ENCODE measurements at places on chromosomes 6 and 20. TPM values are rescaled to one million over a fixed set of nuclear protein-coding genes. Genes with fewer than 3 reads are reported as not detected.

The PI16 gene
- 79.3 TPM for polyA plus RNA-seq

The HSPA1A gene
- 90.4 TPM for polyA plus RNA-seq

The WFDC5 gene
- polyA plus RNA-seq: 2.1 TPM

The RFX6 gene
- 0.99 TPM for polyA plus RNA-seq

The CPXM1 gene
- polyA plus RNA-seq: 25.2 TPM

The IL17A gene
- not detected for polyA plus RNA-seq

The PCSK2 gene
- 40.5 TPM for polyA plus RNA-seq

The LBP gene
- polyA plus RNA-seq: 1.3 TPM

The PHF3 gene
- 18.7 TPM for polyA plus RNA-seq

The SCRT2 gene
- polyA plus RNA-seq: 0.13 TPM

The PRL gene
- polyA plus RNA-seq: 2.4 TPM

The UBR2 gene
- polyA plus RNA-seq: 11.1 TPM

The TAB2 gene
- 45.1 TPM for polyA plus RNA-seq

The IYD gene
- polyA plus RNA-seq: 0.45 TPM

- DNase-seq: no peak
Measured at GRCh38 chr20:17859616-17860232, 108.9 kb downstream of the SNX5 start.

- DNase-seq: no peak
Measured at GRCh38 chr20:51457533-51457932, 85.0 kb downstream of the NFATC2 start.

DNA sequence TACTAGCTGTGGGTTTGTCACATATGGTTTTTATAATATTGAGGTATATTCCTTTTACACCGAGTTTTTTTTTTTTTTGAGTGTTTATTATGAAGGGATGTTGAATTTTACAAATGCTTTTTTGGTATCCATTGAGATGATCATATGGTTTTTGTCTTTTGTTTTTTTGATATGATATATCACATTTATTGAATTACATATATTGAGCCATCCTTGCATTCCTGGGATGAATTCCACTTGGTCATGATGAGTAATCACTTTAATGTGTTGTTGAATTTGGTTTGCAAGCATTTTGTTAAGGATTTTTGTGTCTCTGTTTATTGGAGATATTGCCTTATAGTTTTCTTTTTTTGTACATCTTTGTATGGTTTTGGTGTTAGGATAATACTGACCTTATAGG lies 3.3 kb upstream of the ZNF337 start:
- DNase-seq: no peak

GRCh38 chr20:43832096-43832816 lies 82.4 kb upstream of the TOX2 start:
- no peak for DNase-seq

GRCh38 chr20:52454660-52455059 lies 263.1 kb upstream of the ZFP64 start:
- DNase-seq: no peak

DNA sequence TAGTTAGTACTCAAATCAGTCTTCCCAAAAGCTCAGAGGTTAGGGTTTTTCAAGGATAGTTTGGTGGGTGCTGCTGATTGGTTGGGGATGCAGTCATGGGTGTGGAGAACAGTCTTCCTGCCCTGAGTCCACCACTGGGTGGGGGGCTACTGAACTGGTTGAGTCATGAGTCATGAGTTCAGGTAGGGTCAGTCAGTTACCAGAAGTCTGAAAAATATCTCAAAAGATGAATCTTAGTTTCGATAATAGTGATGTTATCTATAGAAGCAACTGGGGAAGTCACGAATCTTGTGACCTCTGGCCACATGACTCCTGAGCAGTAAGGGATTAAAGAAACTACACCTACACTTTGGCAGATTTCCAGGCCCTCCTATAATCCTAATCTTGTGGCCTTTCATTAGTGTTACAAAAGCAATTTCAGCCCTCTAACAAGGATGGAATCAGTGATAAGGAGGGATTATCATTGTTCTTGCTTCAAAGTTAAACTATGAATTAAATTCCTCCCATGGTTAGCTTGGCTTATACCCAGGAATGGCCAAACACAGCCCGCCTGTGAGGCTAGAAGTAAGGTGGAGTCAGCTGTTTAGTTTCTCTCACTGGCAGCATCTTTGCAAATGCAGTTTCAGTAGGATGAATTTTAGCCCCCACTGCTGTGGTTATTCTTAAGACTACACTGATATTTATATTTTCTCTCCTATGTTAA lies 33.3 kb upstream of the NKAIN2 start:
- no peak for DNase-seq

DNA sequence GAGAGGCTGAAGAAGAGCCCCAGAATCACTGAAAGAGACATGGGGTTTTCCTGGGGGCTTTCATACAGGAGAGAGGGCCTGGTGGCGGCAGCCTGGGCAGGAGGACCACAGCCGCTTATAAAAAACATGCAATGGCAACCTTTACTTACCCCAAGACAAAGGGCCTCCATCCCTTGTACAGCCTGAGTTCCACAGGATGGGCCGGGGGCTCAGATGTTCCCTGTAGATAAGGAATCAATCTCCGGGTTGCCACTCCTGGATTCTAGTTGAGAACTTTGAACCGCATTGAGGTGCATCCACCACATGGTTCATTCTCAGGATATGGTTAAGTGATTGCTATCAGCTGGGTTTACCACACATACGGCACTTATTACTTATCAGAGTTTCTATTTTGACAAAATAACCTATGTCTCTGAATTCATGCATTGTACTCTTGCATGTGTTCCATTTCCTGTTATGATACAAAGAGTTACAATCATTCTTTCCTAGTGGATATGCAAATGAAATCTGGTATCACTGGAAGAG lies 677.6 kb downstream of the KIF16B start:
- DNase-seq: no peak

DNA sequence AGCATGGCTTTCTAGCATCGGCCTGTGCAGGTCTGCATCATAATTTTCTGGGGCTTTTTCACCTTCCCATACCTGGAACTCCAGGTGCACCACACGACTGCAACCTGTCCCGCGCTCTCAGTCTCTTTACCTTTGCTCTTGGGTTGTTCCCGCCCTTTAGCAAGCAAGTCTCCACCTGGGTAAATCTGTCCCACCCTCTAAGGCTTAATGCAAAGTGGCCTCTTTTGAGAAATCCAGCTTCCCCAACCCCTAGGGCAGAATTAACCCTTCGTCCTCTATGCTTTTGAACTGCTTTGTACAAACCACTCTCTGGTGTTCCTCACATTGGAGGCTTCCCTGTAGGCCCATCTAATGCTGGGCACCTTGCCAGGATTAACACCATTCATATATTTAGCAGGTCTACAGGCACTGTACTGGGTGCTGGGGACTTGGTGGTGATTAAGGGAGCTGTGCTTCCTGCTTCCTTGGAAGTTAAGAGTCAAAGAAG lies 2.8 kb downstream of the ITPR3 start:
- no peak for DNase-seq

DNA sequence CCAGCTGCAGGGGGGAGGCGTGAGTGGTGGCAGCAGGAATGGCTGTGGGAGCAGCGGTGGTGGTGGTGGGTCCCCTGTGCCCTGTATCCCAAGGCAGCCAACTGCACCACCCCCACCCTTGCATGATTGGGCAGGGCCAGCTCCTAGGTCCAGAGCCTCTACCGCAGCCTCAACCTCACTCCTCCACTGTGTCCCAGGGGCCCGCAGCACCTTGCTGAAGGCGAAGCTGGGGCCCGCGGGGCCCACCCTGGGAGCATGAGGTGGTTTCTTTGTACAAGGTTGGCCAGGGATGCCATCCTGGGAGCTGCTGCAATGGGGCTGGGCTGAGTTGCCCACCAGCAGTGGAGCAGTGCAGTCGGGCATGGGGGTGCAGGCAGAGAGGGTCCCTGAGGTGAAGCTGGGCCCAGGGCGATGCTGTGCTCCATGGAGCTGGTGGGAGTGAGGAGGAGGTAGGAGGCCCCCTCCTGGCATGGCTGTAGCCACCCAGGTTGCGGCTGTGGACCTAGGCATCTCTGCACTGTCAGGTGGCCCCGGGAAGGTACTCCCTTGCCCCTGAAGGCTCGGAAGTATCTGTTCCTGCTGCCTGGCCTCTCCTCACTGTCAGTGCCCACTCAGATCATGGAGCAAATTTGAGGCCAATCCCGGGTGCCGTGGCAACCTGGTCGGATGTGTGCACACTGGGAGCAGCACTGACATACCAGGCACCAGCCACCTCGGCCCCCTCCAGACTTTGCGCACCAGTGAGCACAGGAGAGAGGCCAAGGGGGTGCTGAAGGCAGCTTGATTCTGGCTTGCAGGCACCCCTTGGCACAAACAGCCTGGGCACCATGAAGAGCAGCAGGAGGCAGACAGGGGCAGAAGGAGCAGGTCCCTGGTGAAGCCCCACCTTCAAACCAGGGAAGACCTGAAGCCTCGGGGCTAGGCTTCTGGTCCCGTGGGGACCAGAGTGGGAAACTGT lies 60.2 kb upstream of the L3MBTL3 start:
- no peak for DNase-seq

DNA sequence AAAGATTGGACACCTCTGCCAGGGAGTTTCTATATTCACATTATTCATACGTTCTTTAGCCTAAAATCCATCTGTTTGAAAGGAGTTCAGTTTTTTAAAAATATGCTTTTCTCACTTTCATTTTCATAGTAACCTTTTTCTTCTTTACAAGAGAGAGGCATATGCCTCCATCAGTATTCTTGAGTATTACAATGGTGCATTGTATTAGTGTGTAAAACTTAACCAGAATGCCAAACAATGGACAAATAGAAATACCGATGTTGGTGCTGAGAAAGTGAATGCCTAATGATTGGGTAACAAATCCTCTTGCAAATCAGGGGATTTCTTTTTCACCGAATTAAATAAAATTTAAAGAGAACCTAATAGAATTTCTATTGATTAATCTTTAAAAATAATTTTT lies 163.2 kb upstream of the LAMA2 start:
- no peak for DNase-seq

GRCh38 chr20:45432294-45432693 lies 16.4 kb downstream of the PIGT start:
- DNase-seq: no peak

- no peak for DNase-seq
Measured at GRCh38 chr20:31684153-31685015, 38.3 kb downstream of the BCL2L1 start.

DNA sequence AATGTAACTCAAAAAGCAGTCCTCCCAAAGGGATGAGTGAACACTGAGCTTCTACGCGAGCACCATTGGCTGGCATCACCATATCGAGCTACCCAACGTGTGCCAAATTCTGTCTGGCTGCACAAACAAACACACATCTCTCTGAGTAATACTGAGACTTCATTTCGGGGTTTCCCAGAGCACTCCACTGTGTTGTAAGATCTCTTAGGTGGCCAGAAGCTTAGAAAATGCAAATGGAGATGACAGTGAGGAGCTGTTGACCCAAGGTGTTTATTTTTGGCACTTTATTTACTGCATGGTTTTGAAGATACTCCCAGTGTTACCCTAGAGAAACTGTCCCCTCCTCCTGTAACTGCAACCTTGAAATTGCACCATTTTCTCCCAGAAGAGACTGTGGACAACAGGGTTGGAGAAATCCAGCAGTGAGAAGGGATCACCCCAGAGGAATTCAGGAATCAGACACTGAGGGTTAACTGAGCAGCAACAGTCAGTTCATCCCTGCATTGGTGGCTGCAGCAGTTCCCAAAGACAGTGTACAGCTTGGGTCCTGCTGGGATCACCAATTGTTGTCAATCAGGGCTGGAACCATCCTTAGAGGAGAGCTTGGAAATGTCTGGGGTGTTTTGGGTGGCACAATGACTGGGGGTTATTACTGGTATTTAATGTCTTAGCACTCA lies 1.0 kb upstream of the RIPOR2 start:
- no peak for DNase-seq

DNA sequence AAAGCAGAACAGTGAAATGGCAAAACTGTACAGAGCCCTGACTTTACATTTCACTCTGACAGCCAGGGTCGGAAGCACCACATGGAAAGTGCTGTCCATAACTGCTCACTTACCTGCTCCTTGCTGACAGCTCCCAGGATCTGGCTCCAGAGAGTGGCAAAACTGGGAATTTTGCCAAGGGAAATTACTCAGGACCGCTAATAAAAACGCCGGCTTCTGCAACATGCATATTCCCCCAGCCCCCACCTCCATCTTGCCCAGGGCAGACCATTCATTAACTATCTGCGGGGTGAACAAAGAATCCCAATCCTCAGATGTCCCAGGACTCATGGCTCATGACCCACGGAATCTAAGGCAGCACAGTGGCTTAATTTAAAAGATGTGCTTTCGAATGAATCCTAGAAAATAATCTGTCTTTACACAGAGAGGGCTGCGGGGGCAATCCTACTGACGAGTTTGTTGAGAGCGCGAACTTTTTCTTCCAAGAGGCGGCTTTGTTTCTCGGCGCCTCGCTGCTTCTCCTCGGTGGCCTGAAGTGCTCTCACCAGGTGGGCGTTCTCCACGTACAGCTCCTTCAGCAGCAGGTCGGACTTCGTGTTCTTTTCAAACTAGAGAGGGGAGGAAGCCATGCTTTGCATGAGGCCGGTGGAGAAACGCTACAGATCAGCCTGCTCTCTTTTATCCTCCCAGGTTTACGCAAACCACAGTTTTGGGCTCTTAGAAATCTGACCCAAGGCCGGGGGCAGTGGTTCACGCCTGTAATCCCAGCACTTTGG lies 45.8 kb downstream of the GINS1 start:
- no peak for DNase-seq

GRCh38 chr6:24961852-24962251 lies 26.1 kb upstream of the RIPOR2 start:
- DNase-seq: no peak

GRCh38 chr6:100504786-100505737 lies 40.3 kb upstream of the SIM1 start:
- DNase-seq: no peak

DNA sequence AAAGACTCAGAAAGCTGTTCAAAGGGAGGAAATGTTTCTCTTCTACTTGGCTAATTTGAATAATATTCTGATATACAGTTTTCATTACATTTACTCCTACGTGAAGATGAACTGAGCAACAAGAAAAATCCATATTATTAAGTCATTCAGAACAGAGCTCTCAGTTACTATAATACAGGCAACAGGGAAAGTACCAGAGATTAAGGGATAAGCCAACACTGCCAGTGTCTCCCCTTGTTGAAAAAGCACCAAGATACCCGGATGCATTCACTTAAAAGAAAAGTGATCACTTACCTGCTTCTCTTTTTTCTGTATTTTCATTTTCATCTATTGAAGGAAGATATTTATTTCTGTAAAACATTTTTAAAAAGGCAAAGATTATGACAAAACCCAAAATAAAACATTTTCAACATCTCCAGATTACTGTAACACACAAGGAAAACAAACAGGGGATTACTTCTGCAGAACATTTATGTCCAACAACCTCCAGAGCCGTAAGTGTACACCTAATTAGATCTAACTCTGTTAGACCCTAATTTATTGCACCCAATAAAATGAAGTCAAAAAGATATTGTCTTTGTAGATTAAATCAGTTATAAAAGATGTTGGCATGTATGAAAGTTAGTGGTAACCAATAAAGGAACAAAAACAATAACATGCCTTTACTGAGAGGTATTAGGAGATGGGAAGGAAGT lies 67.0 kb downstream of the CHD6 start:
- no peak for DNase-seq

Data from testis (tissue), 5 donors.